ENCODE measurements at places on chromosomes 2 and 18.

- DNase-seq: no peak
These were observed 303.5 kb upstream of the ZNF804A start for GRCh38 chr2:184294831-184295230.

GRCh38 chr2:230953845-230954244 is 28.8 kb upstream of the GPR55 start:
- no peak for DNase-seq

DNA sequence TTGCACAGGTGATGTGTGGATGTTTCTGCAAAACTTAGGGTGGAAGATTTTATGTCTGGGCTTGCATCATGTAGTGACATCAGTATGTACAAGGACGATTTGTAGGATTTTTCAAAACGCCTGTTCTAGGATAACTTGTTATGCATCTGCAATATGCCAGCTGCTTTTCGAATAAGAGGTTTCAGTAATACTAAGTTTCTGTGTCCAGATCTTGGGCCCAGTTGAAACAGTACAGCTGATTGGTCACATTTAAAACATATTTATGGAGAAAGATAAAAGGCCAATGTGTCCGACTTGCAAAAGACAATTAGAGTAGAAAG is 1.2 kb downstream of the PTPN4 start:
- DNase-seq: no peak

DNA sequence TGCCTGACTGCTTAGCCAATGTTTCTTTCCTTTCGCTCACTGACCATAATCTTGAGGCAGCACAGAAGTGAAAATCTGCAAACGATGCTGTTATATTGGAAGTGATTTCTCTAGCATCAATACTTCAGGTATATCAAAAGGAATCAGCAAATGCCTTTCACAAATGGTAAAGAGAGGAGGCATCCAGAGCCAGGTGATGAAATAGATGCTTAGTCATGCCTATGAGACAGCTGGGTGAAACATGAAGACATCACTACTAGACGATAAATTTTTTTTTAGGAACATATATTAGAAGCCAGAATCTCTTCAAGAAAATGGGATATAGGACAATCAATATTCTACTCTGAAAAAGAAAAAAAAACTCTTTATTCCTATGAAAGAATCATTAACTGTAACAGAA is 249.2 kb upstream of the SLC39A10 start:
- DNase-seq: no peak

GRCh38 chr2:168247341-168248261 is at the start of gene STK39:
STK39 (minus strand) TSS chr2:168247595; CDS start chr2:168247435, 160 bp downstream.
- peak; percentile 72 for DNase-seq

- DNase-seq: no peak
These were observed 37.3 kb downstream of the MTCL1 start for GRCh38 chr18:8742387-8743361.

GRCh38 chr18:8480506-8481328 is 128.5 kb upstream of the RAB12 start:
- no peak for DNase-seq

DNA sequence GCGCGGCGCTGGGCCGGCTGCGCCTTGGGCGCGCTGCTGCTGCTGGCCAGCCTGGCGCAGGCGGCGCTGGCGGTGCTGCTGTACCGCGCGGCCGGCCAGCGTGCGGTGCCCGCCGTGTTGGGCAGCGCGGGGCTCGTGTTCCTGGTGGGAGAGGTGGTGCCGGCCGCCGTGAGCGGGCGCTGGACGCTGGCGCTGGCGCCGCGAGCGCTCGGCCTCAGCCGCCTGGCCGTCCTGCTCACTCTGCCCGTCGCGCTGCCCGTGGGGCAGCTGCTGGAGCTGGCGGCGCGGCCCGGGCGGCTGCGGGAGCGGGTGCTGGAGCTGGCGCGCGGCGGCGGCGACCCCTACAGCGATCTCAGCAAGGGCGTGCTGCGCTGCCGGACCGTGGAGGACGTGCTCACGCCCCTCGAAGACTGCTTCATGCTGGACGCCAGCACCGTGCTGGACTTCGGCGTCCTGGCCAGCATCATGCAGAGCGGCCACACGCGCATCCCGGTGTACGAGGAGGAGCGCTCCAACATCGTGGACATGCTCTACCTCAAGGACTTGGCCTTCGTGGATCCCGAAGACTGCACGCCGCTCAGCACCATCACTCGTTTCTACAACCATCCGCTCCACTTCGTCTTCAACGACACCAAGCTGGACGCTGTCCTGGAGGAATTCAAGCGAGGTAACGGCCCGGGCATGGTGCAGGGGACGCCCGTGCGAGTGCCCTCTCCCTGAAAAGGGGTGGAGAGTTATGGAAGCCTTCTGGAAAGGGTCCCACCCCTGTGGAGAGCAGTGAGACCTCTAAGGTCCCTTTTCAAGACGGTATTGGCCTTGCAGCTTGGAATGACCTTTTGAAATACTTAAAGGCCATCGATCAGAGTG is 1.0 kb downstream of the CNNM3 start:
- no peak for DNase-seq

GRCh38 chr2:121595012-121595891 is 54.0 kb downstream of the CLASP1 start:
- DNase-seq: peak; percentile 63

- no peak for DNase-seq
These were observed 49.5 kb downstream of the ANO7 start for GRCh38 chr2:241237949-241238371.

DNA sequence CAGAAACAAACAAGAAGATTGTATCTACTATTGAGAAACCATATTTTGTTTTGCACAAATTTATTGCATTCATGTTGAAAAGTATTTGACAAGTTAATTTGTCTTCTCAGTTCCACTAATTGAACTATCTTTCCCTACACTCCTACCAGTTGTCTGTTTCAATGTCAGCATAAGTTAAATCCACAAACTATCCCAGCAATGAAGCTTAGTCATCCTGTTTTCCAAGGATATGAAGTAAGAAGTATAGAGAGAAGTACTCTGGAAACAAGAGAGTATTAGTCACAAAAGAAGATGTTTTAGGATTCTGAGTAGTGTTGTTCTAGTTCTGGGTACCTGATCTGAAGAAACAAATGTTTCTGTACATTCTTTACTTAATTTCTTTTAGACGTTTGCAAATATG is 261.6 kb upstream of the ZNF804A start:
- DNase-seq: no peak

GRCh38 chr18:75183973-75184493 is 24.9 kb downstream of the PTGR3 start:
- DNase-seq: no peak

Measured in NCI-H1105 (cell line).